ENCODE measurements at places on chromosomes 5 and 9.

DNA sequence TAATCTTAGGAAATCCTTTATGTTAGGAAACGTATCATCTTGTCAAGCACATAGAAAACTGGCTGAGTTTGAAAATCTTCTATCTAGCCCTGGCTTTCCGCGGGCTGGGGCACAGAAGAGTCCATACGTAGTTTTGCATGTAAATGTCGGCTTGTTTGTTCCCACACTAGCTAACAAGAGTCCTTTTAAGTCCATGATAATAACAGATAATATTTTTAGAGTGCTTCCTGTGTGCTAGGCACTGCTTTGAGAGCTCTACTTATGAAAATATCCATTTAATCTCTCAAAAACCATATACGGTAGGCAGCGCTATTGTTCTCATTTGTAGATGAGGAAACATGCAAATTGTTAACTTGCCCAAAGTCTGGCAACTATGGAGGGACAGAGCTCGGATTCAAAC lies 40.5 kb downstream of the FYB1 start:
- no peak for DNase-seq

DNA sequence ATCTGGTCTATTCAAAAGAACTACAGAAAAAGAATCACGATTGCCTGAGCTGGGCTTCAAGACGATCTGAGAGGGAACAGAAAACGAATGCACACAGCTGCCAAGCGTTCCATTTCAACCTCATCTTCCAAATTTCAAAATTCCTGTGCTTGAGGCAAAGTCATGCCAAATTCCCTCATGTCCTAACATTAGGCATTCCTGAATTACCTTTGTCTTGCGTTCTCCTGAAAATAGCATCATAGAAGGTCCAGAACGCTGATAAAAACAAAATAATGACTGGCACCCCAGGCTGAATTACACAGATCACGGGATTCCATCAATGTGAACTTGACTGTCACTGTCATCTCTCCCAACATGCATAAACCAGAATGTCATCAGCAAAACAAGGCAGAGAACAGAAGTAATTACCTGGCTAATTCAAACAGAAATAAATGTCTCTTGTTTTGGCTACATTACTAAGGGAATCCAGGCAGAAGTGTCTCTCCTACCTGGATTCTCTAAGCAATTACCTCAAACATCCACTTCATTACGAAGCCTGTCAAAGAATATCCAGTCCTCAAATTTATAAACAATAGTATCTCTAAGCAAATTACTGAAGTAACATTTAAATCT lies 12.0 kb upstream of the CDH6 start:
- no peak for DNase-seq

DNA sequence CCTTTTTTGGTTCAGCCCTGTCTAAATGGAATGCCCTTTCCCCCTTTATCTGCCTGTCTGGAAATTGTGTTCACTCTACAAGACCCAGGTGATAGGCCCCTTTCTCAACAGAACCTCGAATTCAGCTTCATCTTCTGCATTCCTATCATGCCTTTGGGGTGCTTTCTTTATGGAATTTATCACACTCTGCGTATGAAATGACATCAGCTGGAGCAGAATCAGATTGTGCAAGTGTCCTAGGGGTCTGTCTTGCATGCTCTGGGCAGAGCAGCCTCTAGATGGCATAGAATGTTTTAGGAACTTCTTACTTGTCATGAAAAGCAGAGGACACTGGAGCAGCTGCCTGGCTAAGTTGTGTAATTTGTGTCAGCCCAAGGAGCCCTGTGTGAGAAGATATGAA lies 84.9 kb downstream of the ISL1 start:
- no peak for DNase-seq

DNA sequence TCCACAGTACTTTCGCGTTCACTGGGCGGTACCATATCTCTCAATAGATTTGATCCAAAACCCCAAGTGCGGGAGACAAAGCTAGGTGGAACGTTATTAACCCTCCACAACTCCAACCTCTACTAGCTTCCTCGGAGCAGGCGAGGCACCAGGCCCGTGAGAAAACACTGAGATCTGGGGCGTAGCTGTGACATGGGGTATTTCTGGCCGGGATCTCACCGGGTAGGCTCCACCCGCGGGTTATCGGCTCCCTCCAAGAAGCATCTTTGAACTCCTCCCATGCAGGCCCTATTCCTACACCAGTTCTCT lies 350 bp upstream of the SLC25A46 start:
- DNase-seq, result peak; percentile 70

DNA sequence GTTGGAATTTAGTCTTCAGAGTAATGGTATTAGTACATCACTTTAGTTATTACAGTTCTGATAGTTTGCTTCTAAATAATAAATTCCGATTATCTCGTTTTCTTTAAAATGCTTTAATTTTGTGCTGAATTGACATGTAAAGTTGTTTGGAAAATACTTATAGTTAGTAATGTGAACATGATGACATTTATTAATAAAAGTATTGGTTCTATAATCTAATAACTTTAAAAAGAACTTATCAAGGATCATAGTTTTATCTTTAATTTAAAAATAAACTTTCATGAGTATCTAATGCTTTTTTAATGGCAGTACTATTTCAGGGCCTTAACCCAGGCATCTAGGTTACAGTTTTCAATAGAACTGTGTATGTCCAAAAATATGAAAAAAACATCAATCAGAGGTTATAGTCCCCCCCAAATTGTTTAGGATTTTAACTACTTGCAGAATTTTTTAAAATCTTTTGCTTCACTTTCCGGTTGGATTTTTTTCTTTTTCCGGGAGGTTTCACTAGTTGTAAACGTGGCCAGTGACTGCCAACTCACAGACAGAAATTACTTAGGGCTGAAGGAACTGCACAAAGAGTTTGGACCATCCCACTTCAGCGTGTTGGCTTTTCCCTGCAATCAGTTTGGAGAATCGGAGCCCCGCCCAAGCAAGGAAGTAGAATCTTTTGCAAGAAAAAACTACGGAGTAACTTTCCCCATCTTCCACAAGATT lies 680 bp downstream of the GPX8 start:
- peak; percentile 72 for DNase-seq

DNA sequence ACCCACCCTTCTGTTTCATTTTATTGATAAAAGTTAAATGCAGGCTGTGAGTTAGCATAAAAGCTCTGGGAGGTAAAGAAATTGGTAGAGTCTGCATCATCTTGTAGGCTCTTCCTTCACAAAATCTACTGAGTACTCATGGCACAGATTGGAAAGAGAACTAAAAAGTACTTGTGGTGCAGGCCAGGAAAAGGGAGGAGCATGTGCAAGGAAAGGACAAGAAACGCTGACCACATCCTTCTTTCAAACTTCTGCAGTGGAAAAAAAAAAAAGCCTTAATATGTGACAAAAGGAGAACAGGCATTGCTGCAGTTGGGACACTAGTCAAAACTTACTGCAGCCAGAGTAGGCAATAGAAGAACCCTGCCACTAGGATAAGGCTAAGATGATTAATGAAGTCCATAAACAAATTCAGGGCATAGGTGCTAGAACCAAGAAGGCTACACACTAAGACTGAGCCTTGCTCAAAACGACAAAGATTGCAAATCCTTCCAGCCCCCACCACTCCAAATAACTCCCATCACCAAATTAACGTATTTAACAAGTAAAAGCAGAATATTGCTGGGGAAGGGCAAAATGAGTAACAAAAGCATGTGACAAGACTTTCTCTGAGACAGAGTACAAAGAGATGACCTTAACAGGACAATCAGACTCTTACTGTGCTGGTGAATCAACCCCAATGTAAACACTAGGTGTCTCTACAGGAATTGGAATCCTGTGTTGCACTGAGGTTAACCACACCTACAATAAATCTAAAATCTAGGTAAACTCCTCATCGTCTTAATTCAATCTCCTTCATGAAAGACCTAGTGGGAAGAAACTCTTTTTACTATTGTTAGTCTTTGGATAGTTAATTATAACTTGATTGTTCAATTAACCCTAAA lies 1024.8 kb downstream of the TLE1 start:
- DNase-seq, result no peak

GRCh38 chr9:105483618-105484017 lies 35.8 kb downstream of the FSD1L start:
- DNase-seq, result no peak

- no peak for DNase-seq
Observed at GRCh38 chr5:28164568-28164967, 1126.2 kb upstream of the CDH9 start.

DNA sequence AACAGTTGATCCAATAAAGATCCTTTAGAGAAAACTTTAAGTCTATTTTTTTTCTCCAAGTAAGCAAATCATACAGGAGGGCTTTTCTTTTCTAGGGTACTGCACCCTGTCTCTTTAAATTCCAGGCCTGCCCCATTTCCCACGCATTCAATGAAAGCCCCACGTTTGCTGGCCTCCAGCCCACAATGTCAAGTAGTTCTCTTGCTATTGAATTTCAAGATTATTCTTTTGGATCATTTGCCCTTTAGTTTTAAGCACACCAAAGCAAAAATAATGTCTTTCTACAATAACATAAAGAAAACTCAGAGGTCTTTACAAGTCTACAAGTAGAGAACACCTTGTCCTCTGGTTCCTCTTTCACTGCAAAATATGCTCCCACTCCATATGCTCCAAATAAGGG lies 15.6 kb downstream of the MLLT3 start:
- no peak for DNase-seq

GRCh38 chr5:76789991-76790581 lies 28.7 kb upstream of the F2RL1 start:
- no peak for DNase-seq

GRCh38 chr9:21853414-21853813 lies 51.0 kb downstream of the MTAP start:
- DNase-seq, result no peak

GRCh38 chr5:13664377-13664776 lies 280.1 kb downstream of the DNAH5 start:
- peak; percentile 61 for DNase-seq

DNA sequence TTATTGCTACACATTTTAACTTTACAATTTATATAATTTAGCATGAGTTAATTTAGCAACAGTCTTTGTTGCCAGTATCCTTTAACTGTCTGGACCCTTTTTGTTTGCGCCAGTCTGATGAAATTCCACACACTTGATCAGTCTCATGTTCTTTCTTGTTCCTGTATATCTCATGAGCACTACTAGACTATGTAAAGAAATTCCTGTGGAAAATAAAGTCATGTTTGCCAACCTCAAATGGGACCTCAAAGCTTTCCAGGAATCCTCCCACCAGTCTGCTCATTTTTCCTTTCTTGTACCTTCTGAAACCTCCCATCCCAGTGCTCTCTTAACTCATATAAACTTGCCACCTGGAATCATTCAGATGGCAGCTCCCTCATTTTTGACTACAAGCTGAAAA lies 8.0 kb downstream of the DMXL1 start:
- DNase-seq, result no peak

- no peak for DNase-seq
Observed at GRCh38 chr5:164959761-164960160, 1454.3 kb downstream of the MAT2B start.

DNA sequence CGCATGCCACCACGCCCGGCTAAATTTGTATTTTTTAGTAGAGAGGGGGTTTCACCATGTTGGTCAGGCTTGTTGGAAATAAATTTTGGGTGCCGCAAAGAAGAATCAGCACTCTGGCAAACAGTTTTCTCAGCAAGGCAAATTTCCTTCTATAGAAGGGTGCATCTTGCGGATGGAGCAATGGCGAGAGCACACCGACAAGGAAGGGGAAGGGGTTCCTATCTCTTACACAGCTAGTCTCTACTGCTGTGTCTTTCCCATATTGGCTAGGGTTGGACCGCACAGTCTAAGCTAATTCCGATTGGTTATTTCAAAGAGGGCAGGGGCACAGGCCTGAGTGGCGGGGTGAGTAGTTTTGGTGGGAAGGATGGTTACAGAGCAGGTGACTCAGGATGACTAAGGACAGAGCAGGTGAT lies 707 bp downstream of the GTF3C5 start:
- no peak for DNase-seq

GRCh38 chr5:78467752-78468357 lies 107.4 kb downstream of the SCAMP1 start:
- peak; percentile 16 for DNase-seq

GRCh38 chr5:174355995-174356394 lies 310.5 kb downstream of the NSG2 start:
- no peak for DNase-seq

- DNase-seq, result no peak
Observed at GRCh38 chr5:66992547-66992946, 204.1 kb downstream of the CD180 start.

DNA sequence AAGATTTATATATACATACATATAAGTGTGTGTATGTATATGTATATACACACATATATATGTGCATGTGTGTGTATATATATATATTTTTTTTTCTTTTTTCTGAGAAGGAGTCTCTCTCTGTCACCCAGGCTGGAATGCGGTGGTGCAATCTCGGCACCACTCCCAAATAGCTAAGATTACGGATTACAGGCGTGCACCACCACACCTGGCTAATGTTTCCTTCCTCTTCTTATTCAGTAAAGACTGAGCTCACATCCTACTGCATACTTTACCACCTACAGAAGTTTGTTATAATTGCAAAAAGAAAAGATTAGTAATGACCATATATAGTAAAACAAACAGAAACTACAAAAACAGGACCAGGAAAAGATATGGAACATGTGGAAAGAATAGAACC lies 23.1 kb upstream of the ZNF354B start:
- no peak for DNase-seq

GRCh38 chr5:54325610-54326311 lies 15.4 kb upstream of the ARL15 start:
- no peak for DNase-seq

DNA sequence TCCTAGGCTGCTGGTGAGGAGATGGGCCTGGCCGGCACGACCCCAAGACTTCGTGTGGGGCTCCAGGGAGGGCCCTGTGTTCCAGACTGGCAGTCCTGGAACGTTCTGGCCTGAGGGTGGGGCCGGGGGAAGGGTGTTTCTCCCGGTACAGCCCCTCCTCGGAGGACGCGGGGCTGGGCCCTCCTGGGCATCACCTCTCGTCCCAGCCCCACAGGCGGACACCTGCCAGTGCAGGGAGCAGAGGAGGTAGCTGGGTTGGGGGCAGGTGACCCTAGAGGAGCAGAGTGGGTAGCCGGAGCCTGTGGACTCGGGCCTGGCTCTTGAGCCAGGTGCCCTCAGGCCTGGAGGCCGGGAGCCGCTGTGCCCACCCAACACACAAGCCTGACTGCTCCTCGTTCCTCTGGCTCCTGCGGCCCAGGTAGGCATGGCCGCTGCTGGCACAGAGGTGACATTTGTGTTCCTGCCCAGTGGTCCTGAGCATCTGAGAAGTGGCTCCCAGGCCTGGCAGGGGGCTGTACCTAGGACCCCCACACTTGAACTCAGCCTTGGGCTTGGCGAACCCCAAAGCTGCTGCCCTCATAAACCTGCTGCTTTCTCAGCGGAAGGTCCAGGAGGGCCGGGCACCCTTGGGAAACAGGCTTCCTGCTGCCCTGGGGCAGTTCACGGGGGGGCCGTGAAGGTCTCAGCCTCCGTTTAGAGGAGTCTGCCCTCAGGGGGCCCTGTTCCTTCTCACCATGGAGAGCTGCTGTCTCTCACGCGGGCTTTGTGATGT lies 817 bp downstream of the SLC6A19 start:
- DNase-seq, result no peak

- no peak for DNase-seq
Observed at GRCh38 chr9:107277801-107278200, 5.3 kb upstream of the RAD23B start.

DNA sequence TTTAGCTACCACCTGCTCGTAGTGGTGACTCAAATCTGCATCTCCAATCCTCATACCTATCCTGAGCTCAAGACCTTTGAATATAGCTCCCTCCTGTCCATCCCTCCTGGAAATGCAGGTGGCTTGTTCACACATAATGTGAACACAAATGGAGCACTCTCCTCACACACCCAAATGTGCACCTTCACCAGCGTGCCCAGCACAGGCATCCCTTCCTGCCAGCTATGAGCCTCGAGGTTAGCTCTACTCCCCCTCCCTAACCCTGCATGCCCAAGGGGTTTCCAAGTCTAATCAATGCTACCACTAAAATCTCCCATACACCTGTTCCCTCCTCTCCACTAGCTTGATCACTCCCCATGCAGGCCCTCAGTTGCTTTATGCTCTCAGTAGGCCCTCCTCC lies 2.2 kb upstream of the TGFBI start:
- no peak for DNase-seq

All from hepatic stellate cell (primary cell).